Sciatic nerve (tissue), 2 donors: ENCODE measurements at places on chromosomes 5 and 9.

GRCh38 chr5:61319388-61320146 is 12.5 kb upstream of the ZSWIM6 start:
- DNase-seq, result no peak

- no peak for DNase-seq
Measured at GRCh38 chr9:129341987-129342348, 163.9 kb upstream of the IER5L start.

- DNase-seq, result no peak
Measured at GRCh38 chr5:133285583-133286021, 233.8 kb downstream of the HSPA4 start.

GRCh38 chr5:18772475-18772874 is 1138.2 kb downstream of the TAF11L14 start:
- DNase-seq, result no peak
